Suprapubic skin (tissue), 4 donors: ENCODE measurements at places on chromosomes 4 and X. TPM values are rescaled to one million over a fixed set of nuclear protein-coding genes. Genes with fewer than 3 reads are reported as not detected.

- DNase-seq = no peak
These were observed 3.1 kb downstream of the TFDP3 start for GRCh38 chrX:133215017-133215416.

DNA sequence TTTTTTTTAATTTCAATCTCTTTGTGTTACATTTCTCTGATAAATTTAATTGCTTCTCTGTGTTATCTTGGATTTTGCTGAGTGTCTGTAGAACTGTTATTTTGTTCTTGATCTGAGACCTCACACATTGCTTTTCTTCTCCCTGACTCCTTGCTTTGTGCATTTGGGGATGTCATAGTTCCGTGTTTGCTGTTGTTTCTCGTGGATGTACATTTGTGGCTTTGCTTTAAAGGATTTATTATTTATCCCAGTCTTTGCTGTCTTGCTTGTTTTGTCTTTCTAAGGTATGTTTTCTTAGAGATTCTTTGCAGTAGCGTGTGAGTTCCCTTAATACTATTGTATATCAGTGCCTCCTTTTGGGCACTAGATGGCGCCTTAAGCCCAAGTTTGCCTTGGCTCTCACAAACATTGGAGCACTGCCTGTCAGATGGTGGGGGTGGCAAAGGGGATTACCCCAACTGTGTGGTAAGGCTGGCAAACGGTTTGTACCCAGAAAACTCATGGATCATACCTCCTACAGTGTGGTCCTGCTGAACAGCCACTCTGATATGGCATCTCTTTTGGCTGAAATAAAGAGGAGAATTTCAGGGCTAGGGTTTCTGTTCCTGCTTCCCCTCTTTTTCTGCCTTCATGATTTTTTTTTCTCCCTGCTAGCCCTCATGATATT lies 96.4 kb downstream of the PGRMC2 start:
- no peak for DNase-seq

USP17L28 gene
- total RNA-seq = not detected

- DNase-seq = no peak
These were observed 101.5 kb downstream of the KDM6A start for GRCh38 chrX:44974451-44974850.

GRCh38 chrX:24703185-24703494 lies 9.4 kb downstream of the POLA1 start:
- DNase-seq = no peak
